ENCODE measurements at places on chromosomes 13 and 19.
A peak's percentile ranks its signal among the peaks of the same experiment; 100 is the strongest.

DNA sequence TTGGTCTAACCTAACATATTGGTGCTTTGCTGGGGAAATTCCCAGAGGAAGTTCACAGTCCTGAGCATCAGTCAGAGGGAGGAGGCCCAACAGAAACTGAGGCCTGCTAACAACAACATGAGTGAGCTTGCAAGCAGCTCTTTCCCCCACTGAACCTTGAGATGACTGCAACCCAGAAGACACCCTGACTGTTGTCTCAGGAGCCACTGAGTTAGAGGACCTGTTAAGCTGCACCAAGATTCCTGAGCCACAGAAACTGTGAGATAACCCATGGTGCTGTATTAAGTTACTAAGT lies 193.2 kb upstream of the UBL3 start:
- no peak for DNase-seq

GRCh38 chr13:38908574-38908973 lies 82.1 kb downstream of the STOML3 start:
- no peak for DNase-seq

GRCh38 chr13:93326234-93326811 lies 99.7 kb downstream of the GPC6 start:
- DNase-seq, result no peak

DNA sequence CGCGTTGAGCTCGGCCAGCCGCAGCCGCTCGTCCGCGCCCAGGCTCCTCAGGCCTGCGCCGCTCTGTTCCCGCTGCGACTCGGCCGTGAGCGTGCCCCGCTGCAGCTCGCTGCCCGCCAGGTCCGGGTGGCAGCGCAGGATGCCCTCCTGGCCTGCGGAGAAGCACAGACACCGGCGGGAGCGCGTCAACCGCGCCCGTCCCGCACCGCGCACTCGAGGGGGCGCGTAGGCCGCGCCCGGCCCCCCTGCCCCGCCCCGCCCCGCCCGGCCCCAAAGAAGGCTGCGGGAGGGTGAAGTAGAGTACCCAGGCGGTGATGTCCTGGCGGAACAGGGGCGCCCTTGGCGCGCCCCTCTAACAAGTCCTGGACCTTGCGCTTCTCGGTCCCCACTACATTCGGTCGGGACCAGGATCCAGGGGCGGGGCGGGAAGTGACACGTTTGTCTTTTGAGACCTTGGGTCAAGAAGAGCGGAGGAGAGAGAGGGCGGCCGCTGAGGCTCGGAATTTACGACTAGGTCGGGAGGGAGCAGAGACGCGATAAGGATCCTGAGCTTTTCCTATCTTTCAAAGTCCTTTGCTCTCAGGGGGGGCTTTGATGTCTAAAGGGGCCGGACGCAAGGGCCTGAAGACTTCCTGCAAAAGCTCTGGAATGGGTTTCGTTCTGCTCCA lies 9.3 kb upstream of the CDX2 start:
- DNase-seq, result no peak

GRCh38 chr19:58229255-58229639 lies 533 bp downstream of the ZNF544 start:
- peak; percentile 12 for DNase-seq

DNA sequence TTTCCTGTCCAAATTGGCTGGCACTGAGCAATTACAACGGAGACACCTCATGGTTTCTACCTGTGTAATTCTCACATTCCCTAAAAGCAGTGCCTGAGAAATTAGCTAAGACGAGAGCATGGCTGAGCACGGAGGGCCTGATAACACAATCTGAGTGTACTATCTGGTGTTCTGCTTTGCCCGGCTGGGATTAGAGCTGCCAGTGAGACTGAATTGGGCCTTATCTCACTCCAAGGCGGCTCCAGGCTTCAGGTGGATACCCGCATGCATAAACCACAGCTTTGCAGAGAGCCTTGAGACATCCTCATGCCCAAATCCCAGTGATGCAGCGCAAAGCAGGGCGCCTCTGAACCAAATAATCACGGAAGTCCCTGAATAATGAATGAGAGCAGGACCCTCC lies 172.3 kb downstream of the OXGR1 start:
- DNase-seq, result no peak

DNA sequence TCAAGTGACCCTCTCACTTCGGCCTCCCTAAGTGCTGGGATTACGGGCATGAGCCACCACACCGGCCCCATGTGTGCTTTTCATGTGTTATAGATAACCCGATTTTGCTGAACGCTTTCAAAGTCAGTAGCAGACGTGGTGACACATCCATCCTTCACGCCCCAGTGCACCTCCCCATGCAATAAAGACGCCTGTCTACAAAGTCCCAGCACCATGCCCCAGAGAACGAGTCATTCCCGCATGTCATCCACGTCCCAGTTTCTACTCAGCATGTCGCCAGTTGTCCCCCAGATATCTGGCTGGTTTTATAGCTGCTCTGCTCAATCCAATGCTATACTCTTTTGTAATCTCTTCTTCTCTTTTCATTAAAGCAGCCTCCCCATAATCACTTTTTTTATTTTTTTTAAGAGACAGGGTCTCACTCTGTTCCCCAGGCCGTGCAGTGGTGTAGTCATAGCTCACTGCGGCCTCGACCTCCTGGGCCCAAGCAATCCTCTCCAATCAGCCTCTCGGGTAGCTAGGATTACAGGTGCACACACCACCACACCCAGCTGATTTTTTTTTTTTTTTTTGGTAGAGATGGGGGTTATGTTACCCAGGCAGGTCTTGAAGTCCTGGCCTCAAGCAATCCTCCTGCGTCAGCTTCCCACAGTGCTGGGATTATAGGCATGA lies 42.5 kb downstream of the DNM2 start:
- no peak for DNase-seq

- no peak for DNase-seq
These were observed 37.6 kb upstream of the SHKBP1 start for GRCh38 chr19:40539070-40539469.

GRCh38 chr13:32176696-32177095 lies 138.5 kb downstream of the ZAR1L start:
- no peak for DNase-seq
